Activated naive CD8-positive, alpha-beta T cell treated with anti-CD3 and anti-CD28 coated beads, Interleukin-2, amount 50 U/mL, for 16 hours (primary cell): ENCODE measurements at places on chromosomes 3 and 15.

GRCh38 chr3:132448216-132448961 lies 31.1 kb downstream of the DNAJC13 start:
- no peak for DNase-seq

GRCh38 chr15:90681056-90681455 lies 36.1 kb upstream of the BLM start:
- DNase-seq = no peak

DNA sequence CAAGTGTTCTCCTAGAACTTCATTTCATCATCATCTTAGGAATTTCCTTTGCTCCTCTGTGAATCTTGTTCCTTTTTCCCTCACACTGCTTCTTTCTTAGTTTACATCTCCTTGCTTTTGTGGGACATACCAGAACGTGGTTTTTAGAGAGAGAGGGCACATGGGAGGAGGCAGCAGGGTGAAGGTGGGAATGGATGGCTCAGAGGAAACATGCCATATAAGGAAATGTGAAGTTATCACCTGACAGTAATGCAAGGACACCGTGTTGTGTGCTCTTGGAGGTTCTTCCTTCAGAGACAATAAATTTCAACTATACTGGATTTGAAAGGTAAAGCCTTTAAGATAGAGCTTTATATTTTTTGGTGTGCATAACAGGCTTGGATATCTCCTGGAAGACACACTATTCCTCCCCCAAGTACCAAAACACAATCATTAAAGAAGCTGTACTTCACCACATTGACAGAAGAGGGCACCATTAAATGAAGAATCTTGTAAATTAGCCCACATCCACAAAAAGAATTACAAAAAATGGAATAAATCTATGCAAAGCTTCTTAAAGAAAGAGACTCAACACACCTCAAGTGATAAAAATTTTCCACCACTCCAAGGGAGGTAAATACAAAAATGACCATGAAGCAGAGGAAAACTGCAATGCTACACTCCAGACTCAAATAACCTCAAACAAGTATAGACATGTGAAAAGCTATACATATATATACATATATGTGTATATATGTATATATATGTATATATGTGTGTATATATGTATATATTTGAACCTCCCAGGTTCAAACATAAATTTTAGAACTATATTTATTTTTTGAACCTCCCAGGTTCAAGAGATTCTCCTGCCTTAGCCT lies 26.1 kb downstream of the RPL39L start:
- DNase-seq = no peak

DNA sequence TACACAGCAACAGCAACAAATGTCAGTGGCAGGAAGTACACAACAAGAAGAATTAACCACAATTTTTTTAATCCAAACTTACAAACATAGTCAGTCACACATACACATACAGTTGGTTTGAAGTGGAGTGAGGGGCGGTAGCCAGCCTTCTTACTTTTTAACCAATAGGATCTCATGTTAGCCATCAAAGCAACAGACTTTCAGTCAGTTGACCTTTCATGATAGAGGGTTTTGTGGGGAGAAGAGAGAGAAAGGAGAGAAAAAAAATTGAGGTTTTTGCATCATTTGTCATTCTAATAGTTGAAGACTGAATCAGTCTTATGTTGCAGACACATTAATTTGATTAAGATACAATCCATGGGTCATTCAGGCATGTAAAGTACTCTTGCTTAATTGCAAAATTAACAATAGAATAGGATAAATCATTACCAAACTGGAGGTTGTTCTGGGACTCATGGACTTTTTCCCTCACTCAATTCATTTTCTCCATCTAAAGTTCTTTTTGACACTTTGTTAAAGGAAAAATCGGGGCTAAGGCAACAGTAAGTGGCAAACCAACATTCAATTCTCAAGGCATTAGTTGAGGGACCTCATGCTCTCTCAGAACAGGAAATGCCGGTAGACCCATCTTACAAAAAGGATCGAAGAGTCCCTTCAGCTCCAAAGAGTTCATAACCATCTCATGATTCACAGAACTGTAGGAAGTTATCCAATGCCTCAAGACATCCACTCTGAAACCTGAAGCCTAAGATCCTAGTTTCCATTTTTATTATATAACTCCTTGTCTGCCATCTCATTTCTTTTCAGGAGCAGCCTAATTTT lies 159.5 kb upstream of the LPP start:
- DNase-seq = no peak

DNA sequence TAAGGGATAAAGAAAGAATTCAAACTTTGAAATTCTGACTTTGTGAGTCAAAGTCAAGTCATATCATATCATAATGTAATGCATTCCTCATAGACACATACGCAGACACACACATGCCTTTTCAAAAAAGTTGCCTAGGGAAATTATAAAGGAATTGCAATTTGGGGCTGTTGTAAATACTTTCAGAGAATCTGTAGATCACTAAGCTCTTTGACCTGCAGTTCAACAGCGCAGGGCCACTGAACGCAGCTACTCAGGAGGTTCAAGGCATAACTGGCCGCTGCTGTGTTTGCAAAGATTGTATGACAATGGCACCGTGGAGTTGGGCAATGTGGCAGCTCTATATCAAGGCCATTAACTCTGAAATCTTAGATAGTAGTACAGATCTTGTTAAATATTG lies 188.4 kb upstream of the THRB start:
- no peak for DNase-seq

DNA sequence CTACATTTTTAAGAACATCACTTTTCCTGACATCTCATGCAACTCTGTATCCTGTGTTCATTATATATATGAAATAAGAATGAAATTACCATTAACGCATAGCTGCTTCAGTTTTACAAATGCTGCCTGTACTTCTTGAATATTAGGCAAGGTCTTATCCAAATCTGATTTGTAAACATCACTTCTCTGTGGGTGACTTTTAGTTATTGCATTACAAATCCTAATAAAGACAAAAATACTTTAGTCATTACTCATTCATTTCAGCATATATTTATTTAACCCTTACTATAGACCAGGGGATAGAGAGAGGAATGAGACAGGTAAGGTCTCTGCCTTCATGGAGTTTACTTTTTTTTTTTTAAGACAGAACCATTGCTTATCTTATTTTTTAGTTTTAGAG lies 36.8 kb downstream of the MTMR10 start:
- no peak for DNase-seq

GRCh38 chr3:123780656-123781055 lies 103.5 kb downstream of the MYLK start:
- no peak for DNase-seq

- DNase-seq = no peak
These were observed 9.1 kb downstream of the HDC start for GRCh38 chr15:50256188-50257041.

DNA sequence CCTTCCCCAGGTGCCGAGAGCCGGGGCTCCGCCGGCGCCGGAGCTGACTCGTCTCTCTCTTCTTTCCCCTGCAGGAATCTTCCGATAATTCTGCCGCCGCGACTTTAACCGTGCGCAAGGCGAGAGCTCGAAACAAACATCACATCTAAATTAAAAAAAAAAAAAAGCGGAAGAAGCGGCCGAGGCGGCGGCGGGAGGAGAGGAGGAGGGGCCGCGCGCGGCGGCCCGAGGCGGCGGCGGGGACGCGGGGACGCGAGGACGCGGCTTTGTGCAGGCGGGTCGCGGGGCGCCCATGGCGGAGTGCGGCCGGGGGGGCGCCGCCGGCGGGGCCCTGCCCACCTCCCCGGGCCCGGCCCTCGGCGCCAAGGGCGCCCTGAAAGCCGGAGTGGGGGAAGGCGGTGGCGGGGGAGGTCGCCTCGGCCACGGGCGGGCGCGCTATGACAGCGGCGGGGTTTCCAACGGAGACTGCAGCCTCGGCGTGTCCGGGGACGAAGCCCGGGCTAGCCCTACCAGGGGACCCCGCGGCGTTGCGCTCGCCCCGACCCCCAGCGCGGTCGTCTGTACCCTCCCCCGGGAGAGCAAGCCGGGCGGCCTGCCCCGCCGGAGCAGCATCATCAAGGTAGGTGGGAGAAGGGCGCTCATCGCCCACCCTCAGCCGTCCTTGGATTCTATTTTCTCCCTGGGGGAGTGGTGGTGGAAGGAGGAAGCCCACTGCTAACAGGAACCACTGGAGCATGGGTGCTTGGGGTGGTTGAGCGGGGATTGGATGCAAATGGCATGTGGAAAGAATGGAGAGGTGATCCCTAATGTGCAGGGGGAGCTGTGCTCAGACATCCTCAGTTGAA lies at the start of gene PLCL2:
TSS of gene PLCL2 (plus strand) at position 208 of the 845 bp plus-strand sequence. CDS start at position 293, 85 bp downstream.
- DNase-seq = peak; percentile 27

DNA sequence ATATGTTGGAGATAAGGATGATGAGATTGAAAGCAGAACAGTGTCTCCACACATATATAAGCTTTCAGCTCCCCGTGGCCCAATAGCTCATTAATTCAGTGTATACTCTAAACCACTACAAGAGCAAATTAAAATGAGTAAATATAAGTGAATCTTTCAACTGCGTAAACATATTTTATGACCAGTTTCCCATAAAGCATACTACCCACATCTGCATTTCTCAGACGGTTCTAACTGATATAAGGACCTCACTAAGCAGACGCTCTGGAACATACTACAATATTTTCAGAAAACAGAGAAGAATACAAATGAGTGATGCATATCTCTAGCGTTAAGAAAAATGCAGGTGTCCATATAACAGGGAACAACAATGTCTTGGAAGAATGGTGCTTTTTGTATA lies 73.2 kb downstream of the INO80 start:
- no peak for DNase-seq

DNA sequence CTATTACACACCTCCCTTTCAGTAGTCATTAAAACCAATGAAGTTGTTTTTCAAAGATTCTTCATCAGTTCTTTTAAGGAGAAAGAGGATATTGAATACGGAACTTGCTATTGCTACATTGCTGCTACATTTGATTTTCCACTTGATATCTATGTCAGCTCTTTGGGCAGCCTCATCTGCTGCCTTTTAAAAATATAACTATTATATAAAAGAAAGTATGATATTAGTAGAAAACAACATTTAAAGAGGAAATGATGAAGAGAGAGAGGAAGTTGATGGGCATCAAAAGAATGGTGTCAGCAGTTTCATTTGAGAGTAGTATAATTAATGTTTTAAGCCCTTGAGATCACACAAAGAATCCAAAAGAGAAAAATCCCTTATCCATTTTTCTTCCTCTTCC lies 171.4 kb downstream of the NFKBIZ start:
- DNase-seq = no peak

DNA sequence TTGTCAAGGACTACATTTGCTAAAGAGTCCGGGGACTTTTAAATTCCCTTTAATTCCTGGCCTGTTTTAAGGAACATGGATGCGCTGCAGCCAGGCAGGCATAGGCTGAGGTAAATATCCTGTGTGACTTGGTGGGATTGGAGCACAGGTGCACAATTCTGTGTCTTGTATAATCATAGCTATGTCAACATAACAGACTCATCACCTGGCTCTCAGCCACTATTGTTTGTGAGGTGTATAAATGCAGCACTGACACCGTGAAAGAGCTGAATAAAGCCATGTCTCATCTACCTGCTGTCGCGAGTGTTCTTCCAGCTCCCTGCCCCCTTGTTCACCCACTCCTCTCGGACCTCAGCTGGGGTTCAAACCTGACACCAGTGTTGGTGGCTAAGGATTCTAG lies 109.7 kb downstream of the MFSD1 start:
- DNase-seq = no peak

- no peak for DNase-seq
These were observed 7.2 kb downstream of the GXYLT2 start for GRCh38 chr3:72894976-72895552.

- no peak for DNase-seq
These were observed 708.4 kb upstream of the CBLB start for GRCh38 chr3:106577241-106577640.

- DNase-seq = no peak
These were observed 151.0 kb upstream of the WNT5A start for GRCh38 chr3:55637906-55638638.

DNA sequence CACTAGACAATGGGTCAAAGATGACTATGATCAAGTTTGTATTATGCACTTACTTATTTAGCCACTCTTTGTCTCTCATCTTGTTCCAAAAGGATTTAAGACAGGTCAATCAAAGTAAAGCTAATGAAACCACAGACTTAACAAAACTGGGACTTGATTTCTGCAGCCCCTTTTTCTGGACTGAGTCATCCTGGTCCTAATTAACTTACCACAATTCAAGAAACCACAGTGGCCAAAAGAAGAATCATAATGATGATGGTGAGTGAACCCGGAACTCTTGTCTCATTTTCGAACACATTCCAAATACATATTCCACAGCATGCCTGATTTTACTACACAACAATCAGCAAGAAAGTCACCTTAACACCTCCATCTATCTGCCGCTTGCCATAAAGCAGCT lies 1333.0 kb downstream of the ROBO1 start:
- DNase-seq = no peak

- no peak for DNase-seq
These were observed 740.9 kb upstream of the LMCD1 start for GRCh38 chr3:7760718-7761117.

DNA sequence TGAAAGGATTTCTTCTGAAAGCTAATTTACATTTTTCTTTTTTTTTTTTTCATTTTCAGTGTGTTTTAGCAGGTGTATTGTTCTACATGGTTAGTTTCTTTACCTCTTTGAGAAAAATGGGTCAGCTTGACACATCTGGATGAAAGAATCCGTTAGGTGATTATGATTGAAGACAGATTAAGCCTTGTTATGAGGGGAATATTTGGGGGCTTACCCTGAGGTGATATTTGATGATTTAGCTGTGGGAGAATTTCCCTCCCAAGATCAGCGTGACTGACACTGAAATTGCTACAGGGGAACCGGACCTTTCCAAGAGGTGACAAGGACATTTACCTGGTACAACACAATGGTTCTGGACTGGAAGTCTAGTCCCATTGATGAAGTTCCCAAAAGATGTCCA lies 147.5 kb downstream of the NFKBIZ start:
- no peak for DNase-seq

DNA sequence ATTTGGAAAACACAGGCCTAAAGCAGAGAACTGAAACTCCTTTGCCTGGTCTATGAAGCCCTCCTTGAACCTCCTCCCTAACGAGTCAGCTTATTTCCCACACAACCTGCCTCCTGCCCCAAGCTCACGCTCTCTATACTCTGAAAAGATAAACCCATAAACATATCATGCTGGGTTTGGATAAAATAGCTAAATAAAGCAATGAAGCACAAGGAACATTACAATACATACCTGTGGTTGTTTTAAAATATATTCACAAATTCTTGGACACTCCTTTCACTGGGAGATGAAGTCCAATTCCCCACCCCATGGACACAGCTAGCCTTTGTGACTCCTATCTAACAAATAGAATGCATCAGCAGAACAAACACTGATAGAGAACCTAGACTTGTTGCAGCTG lies 98.2 kb downstream of the PLCH1 start:
- no peak for DNase-seq

DNA sequence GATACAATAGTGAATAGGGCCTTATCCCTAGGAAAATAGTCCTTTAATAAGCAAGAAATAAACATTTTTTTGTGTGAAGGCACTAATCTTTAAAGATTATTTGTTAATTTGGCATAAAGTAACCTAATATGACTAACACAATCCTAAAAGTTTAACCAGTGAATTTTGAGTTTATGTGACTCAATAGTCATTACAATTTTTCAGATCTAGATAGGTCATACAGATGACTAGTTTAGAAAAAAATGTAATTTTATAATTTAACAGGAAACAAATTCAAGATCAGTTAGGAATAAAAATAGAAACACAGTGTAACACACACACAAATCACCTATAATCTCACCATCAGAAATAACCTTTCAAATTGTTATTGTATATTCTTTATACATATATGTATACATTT lies 620.7 kb upstream of the ALCAM start:
- DNase-seq = no peak
